ENCODE measurements at places on chromosomes 6 and 20. TPM values are rescaled to one million over a fixed set of nuclear protein-coding genes. Genes with fewer than 3 reads are reported as not detected.

GRCh38 chr20:62476056-62476838 lies 452 bp upstream of the GATA5 start:
- DNase-seq, result no peak

FNDC11 gene
- 0.22 TPM for polyA plus RNA-seq

DNA sequence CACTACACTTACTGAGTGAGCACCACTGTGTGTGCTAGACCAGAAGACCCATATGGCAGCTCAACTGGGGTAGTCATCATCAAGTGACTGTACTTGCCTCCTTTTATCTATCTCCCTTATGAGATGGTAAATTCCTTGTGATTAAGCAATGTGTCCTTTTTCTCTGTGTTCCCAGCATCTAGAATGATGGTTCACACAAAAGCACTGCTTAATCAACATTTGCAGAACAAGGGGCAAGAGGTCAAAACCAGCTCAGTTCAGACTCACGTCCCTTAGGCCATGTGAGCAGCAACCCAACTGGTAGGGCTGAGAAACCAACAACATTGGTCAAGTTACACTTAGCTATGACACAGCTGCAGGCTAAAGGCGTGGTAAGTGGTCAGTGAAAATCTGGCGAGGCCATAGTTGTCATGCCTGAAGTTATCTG lies 10.0 kb downstream of the TRAM2 start:
- DNase-seq, result no peak

HMGCLL1 gene
- polyA plus RNA-seq, result not detected

NKAPL gene
- 0.21 TPM for polyA plus RNA-seq

NKX2-2 gene
- not detected for polyA plus RNA-seq

TFAP2C gene
- not detected for polyA plus RNA-seq

DNA sequence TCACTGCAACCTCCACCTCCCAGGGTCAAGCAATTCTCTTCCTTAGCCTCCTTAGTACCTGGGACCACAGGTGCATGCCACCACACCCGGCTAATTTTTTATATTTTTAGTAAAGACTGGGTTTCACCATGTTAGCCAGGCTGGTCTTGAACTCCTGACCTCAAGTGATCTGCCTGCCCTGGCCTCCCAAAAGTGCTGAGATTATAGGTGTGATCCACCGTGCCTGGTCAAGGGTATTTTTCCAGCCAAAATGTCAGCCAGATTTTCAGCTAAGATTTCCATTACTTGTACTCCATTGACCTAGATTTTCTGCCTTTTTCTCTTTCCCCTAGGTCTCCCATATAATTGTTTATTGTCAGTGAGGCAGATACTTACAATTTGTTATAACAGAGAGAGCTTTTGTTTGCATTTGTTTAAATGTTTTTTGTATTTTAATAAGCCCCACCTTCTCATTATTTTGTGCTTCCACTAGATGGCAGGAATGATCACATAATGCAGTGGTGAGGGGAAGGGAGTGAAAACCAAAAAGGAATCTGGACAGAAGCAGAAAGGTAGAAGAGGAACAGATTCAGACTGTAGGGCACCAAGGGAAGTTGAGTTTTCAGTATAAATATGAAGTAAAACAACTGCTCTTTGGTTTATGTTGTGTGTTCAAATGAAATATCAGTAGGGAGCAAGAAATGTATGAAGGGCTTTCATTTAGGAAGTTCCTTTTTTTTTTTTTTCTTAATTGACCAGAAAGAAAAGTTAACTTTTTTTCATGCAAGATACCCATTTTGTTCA lies 29.7 kb downstream of the RPF2 start:
- peak; percentile 50 for DNase-seq

RIPOR2 gene
- polyA plus RNA-seq, result 813 TPM

IL17F gene
- not detected for polyA plus RNA-seq

DNA sequence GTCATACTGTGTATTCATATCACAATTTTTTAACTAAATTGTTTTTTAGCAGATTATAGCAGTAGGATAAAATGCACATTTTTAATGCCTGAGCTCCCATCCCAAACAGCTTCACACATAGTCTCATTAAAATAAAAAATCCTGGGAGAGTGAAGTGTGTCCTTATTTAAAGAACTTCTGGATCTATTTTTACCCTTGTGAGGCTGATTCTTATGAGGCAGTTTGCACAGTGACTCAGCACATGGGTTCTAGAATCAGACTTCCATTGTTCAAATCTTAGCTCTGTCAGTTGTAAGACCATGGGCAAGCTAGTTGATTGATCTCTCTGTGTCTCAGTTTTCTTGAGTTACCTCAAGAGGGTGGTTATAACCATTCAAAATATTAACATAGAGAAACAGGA lies 72.3 kb downstream of the MACROD2 start:
- DNase-seq, result no peak

- peak; percentile 10 for DNase-seq
These were observed 63.1 kb upstream of the KLHL31 start for GRCh38 chr6:53728570-53729194.

DNA sequence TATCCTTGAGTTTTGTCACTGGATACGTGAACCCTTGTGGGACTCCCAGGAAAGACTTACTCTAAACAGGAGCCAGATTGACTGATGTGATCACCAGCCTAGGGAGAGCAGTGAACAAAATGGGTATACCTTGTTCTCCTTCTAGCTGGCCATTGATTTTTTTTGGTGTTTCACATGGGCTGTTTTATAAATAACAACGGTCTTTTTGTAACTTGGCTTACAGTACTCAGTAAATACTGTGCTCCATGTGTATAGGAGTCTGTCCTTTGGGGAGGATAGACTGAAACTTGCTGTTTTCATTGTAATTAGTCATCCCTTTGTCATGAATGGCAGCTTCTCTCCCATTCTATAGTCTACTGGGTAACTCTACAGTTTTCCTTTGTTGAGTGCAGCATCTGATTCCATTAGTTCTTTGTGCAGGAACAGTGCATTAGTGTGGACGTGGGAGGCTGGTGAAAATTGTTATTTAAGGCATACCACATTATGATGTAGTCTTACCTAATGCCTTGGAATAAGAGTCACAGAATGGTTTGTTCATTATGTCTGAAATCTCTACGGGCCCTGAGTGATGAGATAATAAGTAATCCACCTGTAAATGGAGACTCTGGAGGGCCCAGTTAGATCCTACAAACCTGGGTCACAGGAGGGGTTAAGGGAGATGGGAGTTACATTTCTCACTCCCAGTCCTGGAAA lies 89.5 kb downstream of the TIAM2 start:
- no peak for DNase-seq

GRCh38 chr20:22963581-22963980 lies 71.5 kb upstream of the SSTR4 start:
- no peak for DNase-seq

CASS4 gene
- 10.7 TPM for polyA plus RNA-seq

RANBP9 gene
- polyA plus RNA-seq, result 2.7 TPM

GRCh38 chr20:35739294-35740163 lies 2.5 kb downstream of the RBM39 start:
- no peak for DNase-seq

- DNase-seq, result no peak
These were observed 15.5 kb downstream of the RARS2 start for GRCh38 chr6:87574237-87574804.

DNA sequence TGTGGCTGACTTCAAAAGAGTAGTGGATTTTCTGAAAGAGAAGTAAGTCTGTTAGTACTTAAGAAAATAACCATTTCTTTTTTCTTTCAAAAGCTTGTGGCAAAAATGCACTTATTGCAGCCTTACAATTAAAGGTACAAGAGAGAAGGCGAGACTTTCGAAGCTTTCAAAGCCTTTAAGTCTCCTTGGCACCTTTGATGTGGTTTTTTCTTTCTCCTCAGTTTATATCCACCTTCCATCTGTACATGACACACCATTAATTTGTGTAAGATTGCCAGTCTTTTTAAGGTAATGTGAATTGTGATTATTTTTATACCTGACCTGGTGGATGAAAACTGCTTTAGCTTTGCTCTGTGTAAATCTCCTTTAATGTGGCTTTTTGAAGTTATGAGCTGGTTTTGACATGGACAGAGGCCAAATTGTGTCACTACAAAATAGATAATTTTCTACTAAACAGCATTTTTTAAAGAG lies 466.1 kb downstream of the CDKAL1 start:
- no peak for DNase-seq

DNA sequence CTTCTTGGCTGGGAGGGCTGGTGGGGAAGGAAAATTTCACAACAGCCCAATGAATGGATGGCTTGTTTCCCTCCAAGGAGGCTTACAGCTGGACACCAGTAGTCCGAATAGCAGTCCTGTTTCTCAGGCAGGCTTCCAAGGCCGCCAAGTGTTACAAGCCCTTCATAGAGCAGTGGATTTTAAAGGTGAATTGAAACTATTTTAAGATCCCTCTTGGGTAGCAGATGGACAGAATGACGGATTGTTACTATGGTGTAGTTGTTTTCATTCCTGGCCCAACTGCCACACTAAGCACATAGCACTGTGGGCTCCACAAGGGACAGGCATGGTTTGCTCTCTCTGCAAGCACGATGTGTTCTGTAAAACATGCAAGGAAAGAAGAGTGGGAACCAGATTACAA lies 203.3 kb upstream of the TAB2 start:
- no peak for DNase-seq

DNA sequence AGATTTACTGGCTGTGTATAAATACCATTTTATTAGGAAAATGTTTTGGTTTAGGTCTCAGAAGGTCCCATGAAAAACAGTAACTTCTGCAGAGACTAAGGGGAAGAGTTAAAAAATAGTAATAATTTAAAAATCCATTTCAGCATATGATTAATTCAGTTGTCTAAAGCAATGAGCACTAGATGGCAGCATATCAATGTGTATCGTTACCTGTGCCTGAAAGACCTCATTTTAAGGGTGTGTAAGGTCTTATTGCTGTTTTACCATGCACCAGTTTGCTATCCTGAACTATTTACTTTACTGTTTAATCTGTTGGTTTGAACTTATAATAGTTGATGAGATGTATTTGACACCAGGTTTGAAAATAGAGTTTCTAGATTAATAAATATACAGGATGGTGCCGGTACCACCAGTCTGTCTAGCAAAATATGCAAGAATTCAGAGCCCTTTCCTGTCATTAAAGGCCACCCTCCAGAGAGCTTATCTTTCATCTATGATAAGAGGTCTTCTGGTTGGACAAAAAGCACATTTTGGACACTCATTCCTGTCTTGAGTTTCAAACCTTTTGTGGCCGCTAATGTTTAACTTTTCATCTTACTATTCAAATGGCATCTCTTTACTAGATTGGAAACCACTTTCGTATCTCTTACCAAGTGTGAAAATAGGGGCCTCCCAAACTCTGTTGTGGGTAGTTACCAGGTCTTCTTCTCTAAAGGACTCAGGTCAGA lies 8.9 kb upstream of the AHI1 start:
- peak; percentile 43 for DNase-seq

DNA sequence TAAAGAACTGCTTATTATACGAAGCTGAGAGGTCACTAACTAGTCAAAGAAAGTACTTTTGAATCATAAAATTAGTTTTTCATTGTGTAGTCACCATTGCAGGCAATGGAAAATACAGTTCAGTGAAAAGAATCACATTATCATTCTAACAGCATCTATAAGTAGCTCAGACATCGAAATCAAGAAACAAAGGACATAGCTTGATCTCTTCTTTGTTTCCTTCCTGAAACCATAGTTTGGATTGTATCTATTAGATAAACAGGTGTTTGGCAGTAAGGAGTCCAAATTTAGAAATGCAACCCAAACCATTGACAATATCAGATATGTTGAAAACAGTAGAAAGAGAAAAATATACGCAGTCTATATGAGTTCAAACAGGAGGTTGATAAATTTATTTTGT lies 697.3 kb downstream of the TFAP2A start:
- DNase-seq, result no peak

MRAP2 gene
- polyA plus RNA-seq, result not detected

MAS1 gene
- polyA plus RNA-seq, result not detected

DNA sequence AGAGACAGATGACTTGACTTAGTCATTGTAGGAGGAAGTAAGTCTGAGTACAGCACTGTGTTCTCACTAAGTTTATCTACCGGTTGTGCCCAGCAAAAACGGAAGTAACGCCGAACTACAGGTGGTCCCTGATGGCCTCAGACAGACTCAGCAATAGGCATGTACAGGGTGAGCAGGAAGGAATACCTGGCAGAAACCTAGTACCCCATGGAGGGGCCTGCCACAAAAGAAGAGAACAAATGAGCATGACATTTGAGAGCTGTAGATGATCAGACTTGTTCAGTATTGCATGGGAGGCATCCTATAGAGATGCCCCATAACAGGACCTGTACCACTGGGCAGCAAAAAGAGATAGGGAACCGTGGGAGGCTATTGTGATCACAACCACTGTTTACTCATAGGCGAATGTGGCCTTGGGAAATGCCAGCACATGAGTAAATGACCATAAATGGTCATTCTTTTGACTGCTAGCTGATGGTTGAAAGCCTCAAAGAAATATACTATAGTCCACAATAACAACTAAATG lies 106.4 kb upstream of the TAB2 start:
- no peak for DNase-seq

DNA sequence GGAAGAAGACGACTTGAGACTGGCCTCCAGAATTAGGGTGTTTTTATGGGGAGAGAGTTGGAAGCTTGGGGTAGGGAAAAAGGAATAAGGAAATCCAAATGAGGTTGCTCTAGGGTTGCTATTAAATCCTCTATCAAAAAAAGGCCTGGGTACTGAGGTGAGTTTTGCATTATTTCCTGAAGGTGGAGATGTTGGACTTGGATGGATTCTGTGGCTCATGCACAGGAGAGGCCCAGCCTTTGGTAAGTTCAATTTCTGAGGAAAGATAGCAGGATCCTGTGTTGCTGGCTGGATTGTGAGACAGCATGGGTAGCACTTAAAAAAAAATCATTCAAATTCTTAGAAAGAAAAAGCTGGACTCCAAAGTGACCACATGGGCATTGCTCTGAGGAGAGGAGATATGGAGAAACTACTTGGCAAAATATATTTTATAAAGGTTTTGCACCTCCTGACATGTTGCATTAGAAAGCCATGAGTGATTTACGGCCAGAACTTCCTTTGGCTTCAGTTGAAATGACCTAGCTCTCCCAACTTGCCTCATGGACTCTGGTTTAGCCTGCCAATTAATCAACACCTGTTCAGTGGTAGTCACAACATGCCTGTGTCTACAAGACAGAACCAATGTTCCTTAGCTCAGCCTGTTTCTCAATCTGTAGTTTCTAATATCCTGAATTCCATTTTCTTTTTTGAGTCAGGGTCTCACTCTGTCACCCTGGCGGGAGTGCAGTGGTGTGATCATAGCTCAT lies 152.1 kb upstream of the RALGAPA2 start:
- no peak for DNase-seq

DNA sequence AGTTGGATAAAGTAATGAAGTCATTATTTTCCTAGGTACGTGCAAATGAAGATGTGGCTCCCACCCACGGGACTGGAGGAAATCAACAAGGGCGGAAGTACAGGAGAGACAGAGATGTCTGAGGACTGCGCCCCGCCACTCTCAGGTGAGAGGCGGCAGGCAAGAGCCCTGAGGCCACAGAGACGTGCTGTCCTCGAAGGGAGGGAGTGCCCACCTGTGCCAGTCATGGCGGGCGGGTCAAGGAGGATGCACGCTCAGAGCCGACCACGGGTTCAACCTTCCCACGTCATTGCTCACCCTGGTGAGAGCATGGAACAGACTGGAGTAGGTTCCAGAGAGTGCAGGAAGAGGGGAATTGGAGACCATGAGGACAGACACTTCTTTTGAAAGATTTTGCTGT lies 12.7 kb downstream of the CST8 start:
- no peak for DNase-seq

All from naive thymus-derived CD4-positive, alpha-beta T cell (primary cell).